ENCODE measurements at places on chromosomes 3 and 15.

- peak; percentile 1 for DNase-seq
These were observed 471.9 kb upstream of the FRG2C start for GRCh38 chr3:75192146-75192616.

GRCh38 chr15:45795440-45796069 lies 160.7 kb downstream of the SQOR start:
- DNase-seq: peak; percentile 27

- no peak for DNase-seq
These were observed 18.9 kb downstream of the CD200 start for GRCh38 chr3:112351823-112352222.

DNA sequence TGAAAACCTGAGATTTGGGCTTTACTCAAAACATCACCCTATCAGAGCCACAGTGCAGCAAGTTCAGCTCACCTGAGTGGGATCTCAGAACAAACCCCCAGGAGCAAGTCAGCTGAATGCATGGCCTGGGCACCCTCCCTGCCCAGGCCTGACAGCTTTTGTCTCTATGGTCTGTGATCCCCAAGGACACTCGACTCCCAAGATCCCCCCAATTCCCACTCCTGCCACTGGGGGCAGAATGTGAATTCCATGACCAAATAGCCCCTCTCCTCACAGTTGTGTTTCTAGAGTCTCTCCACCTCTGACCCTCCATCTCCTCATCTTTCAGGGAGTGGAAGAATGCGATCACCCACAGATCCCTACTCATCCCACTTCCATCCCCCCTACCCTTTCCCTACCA lies 58.9 kb downstream of the ZNF445 start:
- DNase-seq: no peak

- DNase-seq: no peak
These were observed 43.9 kb downstream of the RPL22L1 start for GRCh38 chr3:170826047-170826446.

- no peak for DNase-seq
These were observed 5.3 kb downstream of the CP start for GRCh38 chr3:149216193-149216869.

DNA sequence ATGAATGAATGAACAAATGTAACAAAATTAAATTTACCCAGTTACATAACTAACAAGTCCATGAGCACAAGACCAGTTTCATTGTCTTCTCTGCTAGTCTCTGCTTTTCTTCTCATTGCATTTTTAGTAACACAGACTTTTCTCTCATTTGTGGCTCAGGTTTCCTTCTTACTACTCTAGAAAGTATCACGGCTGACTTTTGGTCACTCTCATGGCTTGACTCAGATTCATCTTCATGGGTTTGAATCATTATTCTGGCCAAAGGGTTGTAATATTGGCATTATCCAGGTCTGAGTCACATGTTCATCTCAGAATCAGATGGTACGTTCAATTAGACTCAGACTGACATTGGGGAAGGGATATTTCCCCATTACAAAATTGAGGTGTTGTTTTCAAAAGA lies 121.5 kb upstream of the SATB1 start:
- no peak for DNase-seq

DNA sequence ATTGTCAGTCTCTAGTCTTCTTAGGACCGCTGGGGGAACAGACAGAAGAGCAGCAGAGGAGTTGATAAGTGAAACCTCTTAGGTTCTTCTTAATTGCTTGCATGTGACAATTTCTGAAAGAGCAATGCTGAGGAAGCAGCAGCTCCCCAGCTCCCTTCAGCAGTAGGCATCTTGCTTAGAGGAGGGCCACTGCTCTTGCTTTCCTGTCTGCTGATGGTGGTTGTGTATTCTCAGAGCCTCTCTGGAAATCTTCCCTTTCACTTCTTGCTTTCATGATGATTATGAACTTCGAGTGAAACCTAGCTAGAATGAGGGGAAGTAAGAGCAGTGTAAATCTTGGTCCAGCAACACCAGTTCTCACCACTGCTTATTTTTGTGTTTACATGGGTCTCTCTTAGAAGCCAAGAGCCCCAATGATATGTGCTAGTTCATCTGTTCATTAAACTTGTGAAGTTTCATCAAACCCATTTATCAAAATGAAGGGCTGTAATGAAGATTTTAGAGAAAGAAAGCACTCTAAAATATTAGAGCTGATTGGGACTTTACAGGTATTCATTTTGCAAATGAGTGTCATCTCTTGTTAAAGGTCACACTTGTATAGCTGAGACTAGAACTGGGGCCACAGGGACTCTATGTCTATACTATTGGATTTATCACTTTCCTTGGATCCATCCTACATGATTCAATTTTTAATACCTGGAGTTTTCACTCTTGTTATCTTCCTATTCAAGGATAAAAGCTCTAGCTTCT lies 246.7 kb downstream of the LPP start:
- DNase-seq: no peak

DNA sequence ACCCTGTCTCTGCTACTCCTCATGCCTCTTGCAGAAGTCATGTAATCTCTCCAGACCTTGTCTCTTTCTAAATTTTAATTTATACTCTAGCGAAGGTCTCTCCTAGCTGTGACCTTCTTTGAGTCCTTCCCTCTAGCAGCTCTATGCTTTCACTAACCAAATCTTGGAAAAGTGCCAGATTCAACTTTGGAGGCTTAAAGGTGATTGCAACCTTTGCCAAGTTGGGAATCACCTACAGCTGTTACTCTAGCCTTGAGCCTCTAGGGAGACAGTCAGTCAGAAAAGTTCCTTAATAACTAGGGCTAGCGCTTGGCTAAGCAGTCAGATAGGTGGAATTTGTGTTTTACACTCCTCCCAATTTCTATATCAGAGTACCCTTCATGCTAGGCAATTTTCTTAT lies 46.1 kb upstream of the ABI3BP start:
- no peak for DNase-seq

GRCh38 chr3:141147657-141148056 lies 84.0 kb upstream of the PXYLP1 start:
- no peak for DNase-seq

DNA sequence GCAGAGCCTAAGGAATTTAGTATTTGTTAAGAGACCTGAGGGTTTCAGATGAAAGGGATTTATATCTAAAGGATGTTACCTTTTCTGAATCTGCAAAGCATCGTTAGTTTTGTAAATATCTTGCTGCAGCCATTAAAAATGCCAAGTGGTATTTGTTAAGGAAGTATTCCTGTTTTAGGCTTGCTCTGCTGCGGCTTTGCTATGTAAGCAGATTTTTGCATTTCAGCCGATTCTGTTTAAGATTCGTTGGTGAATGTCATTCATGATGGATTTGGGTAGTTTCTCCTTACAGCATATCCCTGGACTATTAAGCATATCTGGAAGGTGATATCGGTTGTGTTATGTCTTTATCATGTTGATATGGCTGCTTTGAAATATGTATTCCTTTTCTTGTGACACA lies 1.0 kb downstream of the USP8 start:
- DNase-seq: no peak

- DNase-seq: no peak
These were observed 778 bp downstream of the MTMR10 start for GRCh38 chr15:30990446-30991254.
